ENCODE measurements at places on chromosomes 13 and 19.

DNA sequence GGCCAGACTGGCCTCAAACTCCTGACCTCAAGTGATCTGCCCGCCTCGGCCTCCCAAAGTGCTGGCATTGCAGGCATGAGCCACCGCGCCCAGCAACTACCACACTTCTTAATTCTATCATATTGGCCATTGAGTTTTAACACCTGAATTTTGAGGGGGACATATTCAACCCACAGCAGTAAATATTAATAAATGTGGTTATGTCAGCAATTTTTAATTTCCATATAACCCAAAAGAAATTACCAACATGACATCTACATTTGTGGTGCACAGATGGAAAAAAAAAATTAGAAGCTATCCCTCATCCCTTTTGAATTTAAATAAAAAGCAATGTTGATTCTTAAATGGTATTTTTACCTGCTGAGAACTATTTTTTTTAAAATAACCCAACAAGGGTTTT, 88.7 kb downstream of the SLITRK6 start:
- DNase-seq, result no peak

GRCh38 chr19:42475366-42475765, 32.6 kb upstream of the CXCL17 start:
- no peak for DNase-seq

DNA sequence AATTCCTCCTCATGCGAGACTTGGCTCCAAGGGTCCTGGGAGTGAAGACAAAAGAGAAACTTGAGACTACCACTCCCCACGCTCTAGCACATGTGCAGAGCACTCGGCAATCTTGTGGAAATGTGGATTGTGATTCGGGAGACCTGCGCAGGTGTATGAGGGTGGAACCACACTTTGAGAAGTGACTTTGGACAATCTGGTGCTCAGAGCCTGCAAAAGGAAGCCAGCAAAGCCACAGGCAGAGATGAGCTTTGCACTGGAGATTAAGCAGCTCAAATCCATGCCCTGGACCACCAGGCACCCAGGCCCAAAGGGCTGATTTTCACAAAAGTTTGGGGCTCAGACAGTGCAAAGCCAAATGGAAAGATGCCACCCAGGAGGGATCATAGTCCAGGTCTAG, 162.5 kb upstream of the TSHZ3 start:
- no peak for DNase-seq

- no peak for DNase-seq
These were observed 502.7 kb downstream of the UQCRFS1 start for GRCh38 chr19:28710278-28710677.

DNA sequence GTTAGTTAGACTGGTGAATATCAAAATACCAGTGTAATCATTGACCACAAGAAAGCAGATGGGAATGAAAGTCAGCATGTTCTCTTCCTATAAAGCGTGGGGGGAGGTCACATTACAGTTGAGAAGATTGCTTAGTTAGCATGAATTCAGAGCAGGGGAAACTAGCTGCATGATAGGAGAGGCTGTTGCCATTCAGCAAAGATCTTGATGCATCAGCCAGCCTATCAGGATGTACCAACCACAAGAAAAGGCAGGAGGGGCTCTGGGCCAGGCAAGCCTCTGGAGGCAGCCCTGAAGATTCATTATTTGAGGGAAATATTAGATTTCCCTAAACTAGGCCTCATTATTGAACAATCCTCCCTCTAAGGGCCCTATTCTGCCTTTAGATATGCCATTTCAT, 5.0 kb upstream of the MTMR6 start:
- DNase-seq, result no peak

- DNase-seq, result no peak
These were observed 19.6 kb downstream of the CCDC8 start for GRCh38 chr19:46393456-46394401.

GRCh38 chr19:52336791-52337381, 843 bp downstream of the ZNF610 start:
- no peak for DNase-seq

Data from stimulated activated CD4-positive, alpha-beta T cell treated with anti-CD3 and anti-CD28 coated beads, Interleukin-15, amount 100 ng/mL, for 48 hours (primary cell).